ENCODE measurements at places on chromosomes 12 and 14.

DNA sequence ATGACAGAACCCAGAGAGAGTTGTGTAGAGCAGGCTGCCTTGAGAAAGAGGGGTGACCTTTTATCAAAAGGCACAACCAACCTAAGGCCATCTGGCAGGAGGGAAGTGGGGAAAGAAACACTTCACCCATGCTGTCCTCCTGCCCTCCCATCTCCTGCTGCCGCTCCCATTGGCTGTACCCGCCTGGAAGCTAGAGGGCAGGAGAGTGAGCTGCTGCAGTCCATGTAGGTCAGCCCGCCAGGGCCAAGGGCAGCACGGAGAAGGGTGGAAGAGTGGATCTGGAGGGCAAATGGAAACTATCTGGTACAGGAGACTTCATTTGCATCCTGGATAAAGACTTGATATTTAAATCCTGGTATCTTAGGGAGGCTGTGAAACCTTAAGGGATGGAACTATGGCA, 11.5 kb upstream of the CABP1 start:
- DNase-seq, result no peak

- DNase-seq, result no peak
These were observed 409.5 kb upstream of the LMO3 start for GRCh38 chr12:17015501-17015900.

GRCh38 chr12:48694038-48694437, 12.0 kb upstream of the KANSL2 start:
- DNase-seq, result no peak

DNA sequence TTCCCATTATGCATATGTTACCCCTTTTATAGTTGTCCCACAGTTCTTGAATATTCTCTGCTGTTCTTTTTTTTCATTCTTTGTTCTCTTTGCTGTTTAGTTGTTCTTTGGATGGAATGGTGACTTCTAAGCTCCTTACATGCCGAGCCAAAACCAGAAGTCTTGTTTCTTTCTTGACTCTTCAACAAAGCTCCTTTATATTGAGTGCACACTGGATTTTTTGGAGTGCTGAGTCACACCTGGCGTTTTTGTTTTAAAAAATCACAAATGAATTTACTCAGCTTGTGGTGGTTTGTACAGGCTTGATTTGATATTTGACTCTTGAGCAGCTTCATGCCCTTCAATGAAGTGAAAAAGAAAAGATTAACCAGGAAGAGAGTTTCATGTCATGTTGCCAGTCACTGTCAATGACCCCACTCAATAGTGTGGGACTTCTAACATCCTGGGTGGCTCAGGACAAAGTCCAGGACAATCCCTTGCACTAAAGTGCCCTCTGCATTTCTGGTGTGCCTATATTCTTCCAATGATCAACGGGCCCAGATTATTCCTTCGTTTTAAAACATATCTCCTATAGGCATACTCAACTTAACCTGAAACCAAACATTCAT, 112.4 kb upstream of the SLC38A4 start:
- DNase-seq, result no peak

DNA sequence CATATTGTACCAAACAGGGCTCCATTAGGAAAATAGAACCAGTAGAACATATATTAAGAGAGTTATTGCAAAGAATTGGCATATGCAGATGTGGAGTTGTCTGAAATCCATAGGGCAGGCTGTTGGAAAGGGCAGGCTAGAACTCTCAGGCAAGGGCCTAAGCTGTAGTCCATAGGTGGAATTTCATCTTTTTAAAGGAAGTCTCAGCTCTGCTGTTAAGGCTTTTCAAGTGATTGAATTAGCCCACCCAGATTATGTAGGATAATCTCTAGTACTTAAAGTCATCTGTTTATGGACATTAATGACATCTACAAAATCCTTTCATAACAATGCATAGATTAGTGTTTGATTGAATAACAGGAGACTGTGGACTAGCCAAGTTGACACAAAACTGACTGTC, 59.4 kb downstream of the RAD51B start:
- DNase-seq, result no peak

- no peak for DNase-seq
These were observed 299.0 kb downstream of the TTC6 start for GRCh38 chr14:37894463-37894862.

DNA sequence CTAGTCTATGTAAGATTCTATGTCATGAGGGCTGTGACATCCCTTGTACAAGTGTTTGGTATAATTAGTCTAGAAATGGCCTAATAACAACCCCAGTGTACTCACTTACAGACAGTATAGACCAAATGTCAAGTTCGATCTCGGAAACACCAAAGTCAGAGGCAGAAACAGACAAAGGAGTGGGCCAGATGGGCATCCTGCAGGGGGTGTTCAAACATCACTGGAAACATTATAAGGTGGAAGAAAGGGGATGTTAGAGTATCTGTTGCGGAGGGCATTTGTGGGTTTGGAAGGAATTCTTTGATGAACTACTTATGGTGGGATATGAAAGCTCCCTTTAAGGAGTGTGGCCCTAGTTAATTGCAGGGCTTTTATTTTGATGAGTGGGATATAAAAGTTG, 134.6 kb downstream of the ESR2 start:
- no peak for DNase-seq

GRCh38 chr14:64685371-64686281, 18.6 kb upstream of the PLEKHG3 start:
- no peak for DNase-seq

DNA sequence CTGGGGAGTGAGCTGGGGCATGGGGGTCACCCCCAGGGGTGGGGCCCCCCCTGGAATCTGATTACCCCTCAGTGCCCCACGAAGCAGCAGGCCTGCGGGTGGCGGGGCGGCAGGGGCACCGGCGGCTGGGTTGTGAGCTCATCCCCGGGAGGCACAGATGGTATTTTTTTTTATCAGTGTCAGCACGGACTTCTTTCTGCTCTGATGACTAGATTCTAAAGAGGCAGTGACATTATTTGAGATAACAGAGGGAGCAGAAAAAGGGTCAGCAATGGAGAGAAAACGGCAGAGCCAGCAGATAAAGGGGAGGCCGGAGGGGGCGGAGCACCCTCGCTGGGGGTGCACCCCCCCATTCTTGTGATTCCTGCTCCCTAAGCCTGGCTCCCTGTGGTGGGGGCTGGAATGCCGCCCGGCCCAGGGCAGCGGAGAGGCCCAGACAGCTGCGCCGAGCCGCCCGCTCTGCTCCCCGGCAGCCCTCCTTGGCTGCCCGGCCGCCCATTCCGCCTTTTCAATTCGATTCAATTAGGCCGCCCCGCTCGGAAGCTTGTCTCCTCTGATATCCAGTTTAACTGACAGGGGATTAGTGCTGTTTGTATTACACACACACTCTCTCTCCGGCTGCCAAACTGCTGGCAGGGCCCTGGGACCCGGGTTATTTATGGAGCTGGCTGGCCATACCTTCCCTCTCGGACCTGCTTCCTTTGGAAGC, 32.9 kb downstream of the MVK start:
- no peak for DNase-seq

GRCh38 chr14:69459122-69459521, 25.4 kb upstream of the PLEKHD1 start:
- DNase-seq, result no peak

DNA sequence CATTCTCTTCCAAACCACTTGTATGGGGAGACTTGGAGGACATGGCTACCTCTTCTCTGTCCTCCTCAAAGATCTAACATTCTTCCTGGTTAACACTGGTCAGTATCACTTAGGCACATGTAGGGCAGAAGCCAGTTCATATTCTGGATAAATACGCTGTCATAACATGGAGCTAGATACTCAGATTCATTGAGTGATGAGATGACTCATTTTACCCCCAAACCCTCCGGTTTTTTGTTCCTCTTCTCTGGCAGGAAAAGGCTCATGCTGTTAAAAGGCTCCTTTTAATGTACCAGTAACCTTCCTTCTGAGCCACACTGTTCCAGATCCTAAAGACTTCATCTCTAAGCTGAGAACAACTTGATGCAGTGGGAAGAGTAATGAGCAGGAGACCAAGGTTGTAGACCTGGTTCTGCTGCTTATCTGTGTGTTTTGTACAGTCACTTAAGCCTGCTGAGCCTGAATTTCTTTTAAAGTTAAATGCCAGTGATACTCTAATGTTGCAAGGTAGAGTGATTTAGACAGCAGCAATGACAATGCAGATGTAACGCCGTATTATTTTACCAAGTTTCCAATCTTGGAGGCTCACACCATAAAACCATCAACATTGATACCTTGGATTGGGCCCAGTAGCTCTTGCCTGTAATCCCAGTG, 57.3 kb upstream of the ELK3 start:
- no peak for DNase-seq

- no peak for DNase-seq
These were observed 65.3 kb upstream of the TRAF3 start for GRCh38 chr14:102711946-102712345.

- DNase-seq, result no peak
These were observed 2.0 kb upstream of the USP15 start for GRCh38 chr12:62258231-62258630.

DNA sequence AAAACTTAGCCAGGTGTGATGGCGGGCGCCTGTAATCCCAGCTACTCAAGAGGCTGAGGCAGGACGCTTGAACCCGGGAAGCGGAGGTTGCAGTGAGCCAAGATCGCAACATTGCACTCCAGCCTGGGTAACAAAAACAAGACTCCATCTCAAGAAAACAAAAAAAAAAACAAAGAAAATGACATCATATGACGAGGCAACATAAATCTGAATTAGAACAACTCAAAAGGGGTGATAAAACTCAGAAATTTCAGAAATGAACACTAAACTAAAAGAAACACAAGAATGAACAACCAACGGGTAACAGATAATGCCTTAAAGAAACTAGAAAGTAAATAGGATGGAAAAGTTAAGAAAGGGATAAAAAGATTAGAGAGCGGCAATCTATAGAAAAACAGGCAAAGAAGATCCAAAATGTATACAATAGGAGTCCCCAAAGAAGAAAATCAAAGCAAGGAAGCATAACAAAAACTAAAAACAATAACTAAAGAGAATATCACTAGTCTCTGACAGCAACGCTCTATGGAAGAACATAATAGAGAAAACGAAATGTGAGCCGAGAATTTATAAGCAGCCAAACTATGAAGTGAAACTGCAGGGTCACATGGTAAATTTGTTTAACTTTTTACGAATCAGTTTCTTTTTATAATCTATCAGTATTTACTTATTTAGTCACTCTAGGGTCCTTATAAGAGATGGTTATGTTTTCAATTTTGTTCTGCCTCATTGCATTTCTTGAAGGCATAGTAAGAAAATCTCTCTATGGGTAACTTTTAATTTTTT, 45.7 kb downstream of the SPPL3 start:
- DNase-seq, result no peak

GRCh38 chr14:75399843-75400775, 27.7 kb upstream of the JDP2 start:
- DNase-seq, result no peak

GRCh38 chr12:39779768-39780340, 160.3 kb upstream of the ABCD2 start:
- DNase-seq, result no peak

DNA sequence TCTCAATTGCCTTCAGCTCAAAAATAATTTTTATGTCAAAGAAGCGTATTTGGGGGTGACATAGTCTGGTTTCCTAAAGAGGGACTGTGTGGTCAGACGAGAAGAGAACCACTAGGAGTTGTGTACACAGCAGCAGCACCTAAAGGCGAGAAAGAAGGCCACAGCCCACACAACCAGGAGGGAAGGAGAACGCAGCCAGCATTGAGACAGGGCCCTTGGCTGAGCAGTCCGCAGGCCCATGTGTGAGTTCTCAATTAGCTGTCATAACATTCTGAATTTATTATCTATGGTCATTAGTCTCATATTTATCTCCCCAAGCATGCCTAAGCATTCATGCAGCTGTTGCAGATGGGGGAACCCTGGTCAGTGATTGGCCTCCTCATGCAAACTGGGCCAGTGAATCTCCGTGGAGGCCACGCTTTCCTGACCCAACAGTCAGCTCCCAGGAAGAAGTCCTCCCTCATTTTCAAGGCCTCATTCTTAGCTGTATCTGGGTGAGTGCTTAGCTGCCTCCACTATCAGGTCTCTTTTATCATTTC, 81.2 kb upstream of the ATF7IP start:
- DNase-seq, result no peak

- DNase-seq, result no peak
These were observed 1.6 kb downstream of the KMT2D start for GRCh38 chr12:49059045-49059298.

DNA sequence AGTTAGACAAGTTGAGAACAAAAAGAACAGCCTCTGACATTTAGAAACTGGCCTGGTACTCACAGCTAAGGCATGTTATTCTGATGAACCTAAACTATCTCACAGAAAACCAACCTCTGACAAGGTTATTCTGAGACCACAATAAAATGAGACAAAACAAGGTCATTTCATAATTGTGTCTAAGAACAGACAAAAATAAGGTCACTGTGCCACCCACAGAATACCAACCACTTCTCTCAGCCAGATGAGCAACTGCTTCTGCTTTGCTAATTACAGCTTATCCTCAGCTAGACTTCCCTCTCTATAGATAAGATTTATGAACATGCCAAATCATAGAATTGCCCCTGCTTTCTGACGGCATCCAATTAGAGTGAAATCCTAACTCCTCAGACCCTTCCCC, 52.2 kb upstream of the CRACR2A start:
- DNase-seq, result no peak

GRCh38 chr12:110249105-110249504, 31.9 kb upstream of the ATP2A2 start:
- no peak for DNase-seq

DNA sequence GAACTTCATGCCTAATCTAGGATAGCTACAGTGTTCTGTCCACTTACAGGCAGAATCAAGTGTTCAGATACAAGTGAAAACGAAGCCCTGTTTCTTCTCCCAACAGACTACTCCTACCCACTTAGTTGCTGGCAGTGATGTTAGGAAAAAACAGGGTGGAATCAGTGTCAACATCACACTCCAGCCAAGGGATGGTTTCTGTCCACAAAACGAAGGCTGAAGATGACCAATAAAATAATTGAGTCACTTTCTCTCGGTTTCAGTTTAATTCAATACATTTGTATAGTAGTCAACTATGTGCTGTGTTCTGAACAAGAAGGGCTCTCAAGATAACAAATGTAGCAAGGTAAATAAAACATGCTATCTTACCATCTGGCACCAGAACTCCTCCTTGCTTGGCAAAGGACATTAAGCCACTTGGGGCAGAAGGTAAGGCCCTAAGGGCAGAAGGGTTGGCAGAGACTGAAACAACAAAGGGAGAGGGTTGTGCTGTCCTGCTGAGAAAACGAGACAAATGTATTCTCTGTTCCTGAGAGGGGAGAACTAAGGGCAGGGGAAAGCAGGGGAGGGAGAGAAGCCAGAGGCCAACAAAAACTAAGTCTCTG, 393.6 kb downstream of the DPF3 start:
- DNase-seq, result no peak
